Smooth muscle cell of trachea (primary cell): ENCODE measurements at places on chromosomes 1 and 21. TPM values are rescaled to one million over a fixed set of nuclear protein-coding genes. Genes with fewer than 3 reads are reported as not detected.

Gene P3R3URF
- not detected in 2 replicates for total RNA-seq

Gene SLC25A34
- total RNA-seq: 0.58 and 2.6 TPM in 2 replicates

Gene C1orf141
- under 0.01 TPM in 1 of 2 replicates, not detected in the other for total RNA-seq

Gene DIO1
- total RNA-seq: under 0.01 TPM in 1 of 2 replicates, not detected in the other

Gene TCHHL1
- total RNA-seq: not detected in 2 replicates

Gene FBXO2
- total RNA-seq: 1.3 and 4.0 TPM in 2 replicates

Gene EPHB2
- total RNA-seq: 20.5 and 47.3 TPM in 2 replicates

Gene FCGR3B
- total RNA-seq: not detected in 2 replicates

Gene GIPC2
- 0.33 and 0.73 TPM in 2 replicates for total RNA-seq

Gene BNIPL
- under 0.01 and 0.17 TPM in 2 replicates for total RNA-seq

Gene OLFML2B
- 7.1 and 31.3 TPM in 2 replicates for total RNA-seq

Gene DCDC2B
- not detected in 2 replicates for total RNA-seq

Gene IL12RB2
- total RNA-seq: not detected in 2 replicates

Gene KIF26B
- 0.87 and 3.3 TPM in 2 replicates for total RNA-seq

Gene URB2
- 6.0 and 8.1 TPM in 2 replicates for total RNA-seq

Gene ASTN1
- total RNA-seq: under 0.01 and 0.17 TPM in 2 replicates

Gene APOBEC4
- not detected in 2 replicates for total RNA-seq

Gene CCDC27
- not detected in 2 replicates for total RNA-seq

Gene OLFML3
- total RNA-seq: 139 and 144 TPM in 2 replicates
